ENCODE measurements at places on chromosomes 5 and 9.

- DNase-seq, result no peak
These were observed 64.7 kb downstream of the UBE2R2 start for GRCh38 chr9:33881635-33882034.

DNA sequence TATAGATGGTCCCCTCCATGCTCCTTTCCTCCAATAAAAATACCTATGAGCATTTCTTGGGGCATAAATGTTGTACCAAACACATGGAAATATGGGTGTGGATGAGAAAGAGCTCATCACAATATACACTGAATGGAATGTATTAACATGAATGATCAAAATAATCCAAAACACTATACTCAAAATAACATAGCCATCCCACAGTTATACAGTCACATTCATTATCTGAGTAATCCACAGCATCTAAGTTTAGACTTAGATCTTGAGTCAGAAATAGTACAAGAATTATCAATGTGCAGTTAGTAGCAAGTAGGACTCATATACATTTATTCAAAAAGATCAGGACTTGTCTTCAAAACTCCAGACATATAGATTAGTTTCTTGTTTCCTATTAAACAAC lies 175.2 kb upstream of the NREP start:
- no peak for DNase-seq

DNA sequence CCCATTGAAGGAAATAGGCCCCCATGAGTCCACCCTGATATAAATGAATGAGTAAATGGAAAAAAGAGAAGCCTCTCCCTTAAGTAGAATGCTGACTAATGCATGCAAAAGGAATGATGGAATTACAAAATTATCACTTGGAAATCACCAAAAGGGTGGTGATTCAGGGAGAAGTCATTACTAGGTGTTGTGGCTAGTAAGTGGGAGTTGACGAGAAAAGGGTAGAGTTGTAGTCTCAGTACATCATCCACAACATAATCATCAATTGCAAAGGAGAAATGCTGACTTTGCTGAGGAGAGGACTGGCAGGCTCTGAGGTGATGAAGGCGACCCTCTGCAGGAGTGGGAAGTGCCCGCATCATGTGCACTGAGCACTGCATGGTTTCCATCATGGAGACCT lies 201.5 kb upstream of the S1PR3 start:
- no peak for DNase-seq

DNA sequence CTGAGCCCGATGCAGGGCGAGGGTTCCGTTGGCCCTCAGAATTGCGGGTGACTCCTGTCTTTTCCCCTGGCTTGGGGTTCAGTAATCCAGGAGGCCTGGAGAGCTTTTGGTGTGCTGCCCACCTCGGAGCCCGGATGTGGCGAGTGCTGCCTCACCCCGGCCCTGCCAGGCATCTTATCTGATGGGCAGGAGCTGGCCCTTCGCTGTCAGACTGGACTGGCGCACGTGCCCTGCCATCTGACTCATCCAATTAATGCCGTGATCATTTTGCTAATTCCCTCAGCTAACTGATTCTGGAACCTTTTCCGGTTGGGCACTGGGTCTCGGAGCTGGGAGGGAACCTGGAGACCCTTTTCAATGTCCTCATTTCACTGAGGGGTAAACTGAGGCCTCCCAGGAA lies 34.6 kb downstream of the RXRA start:
- no peak for DNase-seq

DNA sequence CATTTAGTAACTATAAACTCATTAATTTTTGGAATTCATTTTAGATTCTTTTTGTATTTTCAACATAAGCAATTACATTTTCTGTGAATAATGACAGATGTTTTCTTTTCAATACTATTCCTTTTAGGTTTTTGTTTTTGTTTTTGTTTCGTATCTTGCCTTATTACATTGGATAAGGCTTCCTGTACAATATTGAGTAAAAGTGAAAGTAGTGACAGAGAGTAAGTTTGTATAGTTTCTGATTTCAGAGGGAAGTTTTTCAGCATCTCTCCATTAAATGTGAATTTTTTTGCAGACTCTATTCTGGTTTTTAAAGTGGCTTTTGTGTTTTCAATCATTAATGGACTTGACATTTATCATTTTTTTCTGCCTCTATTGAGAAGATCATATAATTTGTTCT lies 12.8 kb upstream of the CAMK4 start:
- no peak for DNase-seq

GRCh38 chr9:28014212-28014611 lies 440.9 kb upstream of the C9orf72 start:
- no peak for DNase-seq

DNA sequence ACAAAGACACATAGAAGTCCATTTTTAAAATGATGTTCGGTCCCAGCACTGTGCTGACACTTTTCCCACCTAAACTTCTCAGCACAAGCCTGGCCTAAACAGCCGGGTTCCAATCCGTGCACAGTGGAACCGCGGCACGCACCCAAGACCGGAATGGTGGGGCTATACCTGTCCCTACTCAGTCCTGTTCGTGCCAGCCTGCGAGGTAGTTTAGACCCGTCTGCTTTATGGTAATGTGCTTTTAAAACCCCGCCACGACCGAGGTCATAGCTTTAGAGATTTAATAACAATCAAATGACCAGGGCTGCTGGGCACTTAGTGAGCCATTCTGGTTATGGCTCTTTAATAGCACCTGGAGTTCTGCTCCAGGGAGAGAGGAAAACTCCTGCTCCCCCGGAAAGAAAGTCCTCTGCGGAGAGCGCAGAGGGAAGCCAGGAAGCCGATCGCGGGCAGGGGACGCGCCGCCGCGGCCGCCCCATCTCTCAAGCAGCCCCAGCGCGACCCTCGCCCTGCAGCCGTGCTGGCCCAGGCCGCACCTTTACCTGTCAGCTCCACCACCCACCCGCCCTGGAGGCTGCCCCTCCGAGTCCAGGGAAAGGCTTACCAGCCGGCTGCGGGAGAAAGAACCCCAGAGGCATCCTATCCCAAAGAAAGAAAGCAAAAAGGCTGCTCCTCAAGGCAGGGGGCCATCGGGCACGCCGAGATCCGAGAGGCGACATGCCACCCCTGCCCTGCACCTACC lies 511 bp downstream of the ARL15 start:
- DNase-seq, result peak; percentile 27

- DNase-seq, result no peak
These were observed 13.9 kb downstream of the IL7R start for GRCh38 chr5:35870605-35871004.

DNA sequence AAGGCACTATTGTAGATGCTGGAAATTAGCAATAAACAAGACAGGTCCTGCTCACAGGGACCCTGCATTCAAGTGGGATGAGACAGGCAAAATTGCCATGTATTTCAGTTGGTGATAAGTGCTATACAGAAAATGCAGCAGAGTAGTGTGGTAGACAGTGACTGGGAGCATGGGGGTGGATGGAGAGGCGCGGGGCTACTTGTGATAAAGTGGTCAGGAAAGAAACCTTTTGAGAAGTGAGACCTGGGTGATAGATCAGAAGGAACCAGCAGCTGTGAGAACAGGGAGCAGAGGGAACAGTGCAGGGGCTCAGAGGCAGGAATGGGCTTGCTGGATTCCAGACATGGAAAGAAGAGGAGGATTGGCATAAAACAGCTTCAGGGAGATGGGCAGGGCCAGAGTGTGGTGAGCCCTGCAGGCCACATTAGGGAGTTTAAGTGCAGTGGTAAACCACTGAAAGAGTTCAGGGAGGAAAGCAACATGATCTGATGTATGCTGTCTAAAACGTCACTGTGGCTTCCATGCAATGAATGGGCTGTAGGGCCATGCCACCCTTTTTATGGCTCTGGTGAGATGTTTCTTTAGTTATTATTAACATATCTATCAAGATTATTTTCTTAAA lies 7.3 kb downstream of the CRHBP start:
- no peak for DNase-seq

GRCh38 chr5:118407958-118408357 lies 580.4 kb downstream of the DTWD2 start:
- DNase-seq, result no peak

DNA sequence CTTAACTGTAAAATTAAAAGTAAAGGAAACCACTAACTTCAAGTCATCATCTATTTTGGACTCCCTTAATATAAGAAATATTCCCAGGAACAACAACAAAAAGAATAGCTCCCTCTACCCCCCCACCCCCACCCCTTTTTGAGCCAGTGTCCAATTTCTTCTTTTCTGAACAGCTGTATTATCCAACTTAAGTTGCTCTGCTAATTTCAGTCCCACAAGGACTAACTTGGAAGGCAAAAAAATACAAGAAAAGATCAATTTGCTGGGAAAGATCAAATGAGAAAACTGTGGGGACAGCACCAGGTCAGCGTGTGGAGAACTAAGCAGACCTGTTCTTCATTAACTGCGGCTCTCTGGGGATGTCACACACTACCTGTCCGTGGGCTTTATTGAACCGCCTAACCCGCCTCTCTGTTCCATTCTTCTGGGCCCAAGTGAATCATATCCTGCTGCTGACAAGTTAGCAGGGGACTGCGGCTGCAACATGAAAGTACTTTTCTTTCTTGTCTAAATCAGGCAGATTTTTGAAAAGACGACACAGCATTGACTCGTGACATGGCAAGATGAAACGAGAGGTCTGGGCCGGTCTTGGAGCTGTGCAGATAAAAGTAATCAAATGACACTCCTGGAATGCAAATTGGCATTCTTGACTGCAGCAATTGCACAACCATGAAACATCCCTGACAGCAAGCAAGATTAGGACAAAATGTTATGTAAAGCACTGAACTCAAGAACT lies 2.7 kb downstream of the BNC2 start:
- DNase-seq, result no peak
